ENCODE measurements at places on chromosomes 7 and 10. TPM values are rescaled to one million over a fixed set of nuclear protein-coding genes. Genes with fewer than 3 reads are reported as not detected.

- no peak overlapping the region for H3K27ac ChIP-seq
- H3K27me3 ChIP-seq, result peaks cover 22% of the 10 kb centered on the region
- H3K4me1 ChIP-seq, result no peaks in the 10 kb centered on the region
- no peaks in the 10 kb centered on the region for H3K36me3 ChIP-seq
- no peak for DNase-seq
- H3K4me3 ChIP-seq, result no peak overlapping the region
These were observed 224.1 kb downstream of the CCSER2 start for GRCh38 chr10:84552478-84552877.

DNA sequence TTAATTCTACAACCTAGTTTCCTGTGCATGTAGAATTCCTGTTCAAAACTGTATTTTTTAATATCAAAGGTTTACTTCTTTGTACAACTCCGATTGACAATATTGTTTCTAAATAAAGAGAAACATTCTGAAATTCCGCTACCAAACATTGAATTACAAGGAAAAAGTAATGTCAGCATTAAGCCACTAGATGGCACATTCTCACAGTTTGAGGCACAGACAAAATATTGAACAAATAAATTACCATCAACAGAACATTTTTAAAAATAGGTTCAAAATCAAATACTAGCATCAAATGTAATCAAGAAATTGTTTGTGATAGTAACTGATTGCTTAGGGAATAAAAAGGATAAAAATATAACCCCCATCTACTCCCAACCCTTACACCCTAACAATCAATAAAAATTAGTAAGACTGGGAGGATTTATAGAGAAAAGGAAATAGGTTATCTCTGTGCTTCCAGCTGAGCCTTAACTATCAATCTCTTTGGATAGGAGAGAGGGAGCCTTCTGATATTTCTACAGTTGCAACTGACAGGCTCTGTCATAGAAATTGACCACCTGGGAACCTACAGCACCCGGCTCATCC is 86.6 kb upstream of the C7orf33 start:
- H3K27me3 ChIP-seq, result peaks cover 28% of the 10 kb centered on the region
- no peak overlapping the region for H3K27ac ChIP-seq
- no peak overlapping the region for H3K4me3 ChIP-seq
- DNase-seq, result no peak

Gene DMBT1
- not detected for total RNA-seq

Gene MRLN
- not detected for total RNA-seq

Gene CUX1
- 35.7 TPM for total RNA-seq

Gene FGL2
- total RNA-seq, result 9.6 TPM

Gene HOXA1
- 1.0 TPM for total RNA-seq

Gene CREB5
- not detected for total RNA-seq
